ENCODE measurements at places on chromosomes 2 and 18.

GRCh38 chr2:204108330-204108751 is 171.8 kb downstream of the ICOS start:
- H3K4me1 ChIP-seq: peaks cover 38% of the 10 kb centered on the region
- H3K36me3 ChIP-seq: peaks cover 9% of the 10 kb centered on the region
- H3K27ac ChIP-seq: no peak overlapping the region
- DNase-seq: no peak
- H3K4me3 ChIP-seq: peak overlapping the region; percentile 73

GRCh38 chr2:48459921-48460320 is 70.0 kb upstream of the STON1 start:
- no peak for DNase-seq
- H3K27me3 ChIP-seq: no peaks in the 10 kb centered on the region
- no peaks in the 10 kb centered on the region for H3K4me1 ChIP-seq
- H3K36me3 ChIP-seq: peaks cover 56% of the 10 kb centered on the region
- no peak overlapping the region for H3K27ac ChIP-seq

GRCh38 chr18:59661891-59662701 is 35.1 kb downstream of the CCBE1 start:
- no peaks in the 10 kb centered on the region for H3K36me3 ChIP-seq
- H3K4me1 ChIP-seq: no peaks in the 10 kb centered on the region
- no peak for DNase-seq
- H3K4me3 ChIP-seq: no peak overlapping the region
- no peak overlapping the region for H3K27ac ChIP-seq
- H3K27me3 ChIP-seq: peaks cover 9% of the 10 kb centered on the region

GRCh38 chr2:56918790-56919189 is 735.0 kb downstream of the CCDC85A start:
- DNase-seq: no peak
- H3K27me3 ChIP-seq: no peaks in the 10 kb centered on the region
- no peak overlapping the region for H3K27ac ChIP-seq
- no peaks in the 10 kb centered on the region for H3K4me1 ChIP-seq
- H3K36me3 ChIP-seq: no peaks in the 10 kb centered on the region
- H3K4me3 ChIP-seq: no peak overlapping the region

- no peaks in the 10 kb centered on the region for H3K36me3 ChIP-seq
- H3K27me3 ChIP-seq: no peaks in the 10 kb centered on the region
- no peaks in the 10 kb centered on the region for H3K4me1 ChIP-seq
These were observed 914.1 kb upstream of the NXPH2 start for GRCh38 chr2:139694327-139694726.

DNA sequence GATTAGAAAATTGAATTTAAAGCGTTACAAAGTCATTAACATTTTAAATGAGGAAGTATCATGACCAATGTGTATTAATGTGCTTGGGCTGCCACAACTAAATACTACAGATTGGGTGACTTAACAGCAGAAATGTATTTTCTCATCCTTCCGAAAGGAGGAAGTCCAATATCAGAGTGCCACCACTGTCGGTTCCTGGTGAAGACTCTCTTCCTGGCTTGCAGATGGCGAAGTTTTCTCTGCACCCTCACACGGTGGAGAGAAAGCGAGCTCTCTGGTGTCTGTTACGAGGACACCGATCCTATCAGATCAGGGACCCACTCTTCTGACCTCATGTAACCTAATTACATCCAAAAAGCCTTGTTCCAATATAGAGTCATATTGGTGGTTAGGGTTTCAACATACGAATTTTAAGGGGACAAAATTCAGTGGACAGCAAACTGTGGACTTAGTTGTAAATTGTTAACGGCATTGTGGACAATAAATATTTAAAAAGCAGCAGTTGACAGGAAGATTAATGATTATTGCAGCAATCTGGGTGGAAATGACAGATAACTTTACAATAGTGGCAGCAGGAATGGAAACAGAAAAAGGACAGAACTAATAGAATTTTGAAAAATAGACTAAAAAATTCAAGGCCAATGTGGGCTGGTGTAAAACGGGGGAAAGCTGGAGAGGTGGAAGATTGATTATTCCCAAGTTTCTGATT is 35.1 kb upstream of the CYRIA start:
- no peak for DNase-seq
- H3K4me3 ChIP-seq: no peak overlapping the region
- H3K27me3 ChIP-seq: peaks cover 23% of the 10 kb centered on the region
- no peak overlapping the region for H3K27ac ChIP-seq
- no peaks in the 10 kb centered on the region for H3K36me3 ChIP-seq
- H3K4me1 ChIP-seq: no peaks in the 10 kb centered on the region

- H3K4me3 ChIP-seq: no peak overlapping the region
- no peak overlapping the region for H3K27ac ChIP-seq
- peaks cover 37% of the 10 kb centered on the region for H3K27me3 ChIP-seq
- no peaks in the 10 kb centered on the region for H3K36me3 ChIP-seq
- H3K4me1 ChIP-seq: no peaks in the 10 kb centered on the region
These were observed 61.6 kb upstream of the KLHL29 start for GRCh38 chr2:23323198-23323916.

- peaks cover 73% of the 10 kb centered on the region for H3K27me3 ChIP-seq
- no peak overlapping the region for H3K27ac ChIP-seq
- no peaks in the 10 kb centered on the region for H3K4me1 ChIP-seq
- DNase-seq: no peak
- no peak overlapping the region for H3K4me3 ChIP-seq
These were observed 50.4 kb upstream of the CTIF start for GRCh38 chr18:48488388-48488850.

GRCh38 chr2:100141906-100142305 is 484 bp downstream of the AFF3 start:
- peak overlapping the region; percentile 81 for H3K4me3 ChIP-seq
- H3K4me1 ChIP-seq: peaks cover 25% of the 10 kb centered on the region
- H3K36me3 ChIP-seq: peaks cover 3% of the 10 kb centered on the region
- H3K27me3 ChIP-seq: peaks cover 10% of the 10 kb centered on the region

Measured in central memory CD8-positive, alpha-beta T cell (primary cell).